Stimulated activated CD8-positive, alpha-beta memory T cell treated with anti-CD3 and anti-CD28 coated beads, Interleukin-4, amount 100 ng/mL, for 48 hours (primary cell): ENCODE measurements at places on chromosomes 16 and 17.

DNA sequence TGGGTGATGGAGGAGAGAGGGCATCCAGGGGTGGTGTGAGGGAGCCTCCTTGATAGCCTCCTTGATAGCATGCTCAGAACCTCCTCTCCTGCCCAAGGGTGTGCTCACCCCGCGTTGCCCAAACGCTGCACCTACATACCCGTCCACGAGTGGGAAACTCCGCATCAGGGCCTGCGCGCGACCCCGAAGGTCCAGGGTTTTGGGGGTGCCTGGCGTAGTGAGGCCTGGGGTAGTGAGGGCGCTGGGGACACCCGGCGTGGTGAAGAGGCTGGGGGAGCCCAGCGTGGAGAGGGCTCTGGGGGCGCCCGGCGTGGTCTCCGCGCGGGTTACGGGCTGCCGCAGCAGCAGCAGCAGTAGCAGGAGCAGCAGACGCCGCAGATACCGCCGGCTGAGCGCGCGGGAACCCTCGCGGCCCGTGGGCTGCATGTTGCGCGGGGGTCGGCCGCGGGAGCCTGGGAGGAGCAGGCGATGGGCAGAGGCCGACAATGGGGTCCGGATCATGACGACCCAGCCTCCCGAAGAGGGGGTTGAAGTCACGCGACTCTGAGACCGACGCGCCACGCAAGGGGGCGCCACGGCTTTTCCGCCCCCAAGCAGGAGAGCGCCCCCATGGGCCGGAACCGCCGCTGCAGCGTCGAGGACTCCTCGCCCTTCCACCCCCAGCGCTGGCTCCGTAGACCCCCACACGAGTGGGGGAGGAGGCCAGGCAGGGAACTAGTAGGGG is at the start of gene DPEP3:
DPEP3 (minus strand) TSS at position 545 of the 724 bp plus-strand sequence; CDS start at position 426, 119 bp downstream.
- DNase-seq: no peak

GRCh38 chr17:40511136-40511535 is 9.7 kb upstream of the TNS4 start:
- no peak for DNase-seq

DNA sequence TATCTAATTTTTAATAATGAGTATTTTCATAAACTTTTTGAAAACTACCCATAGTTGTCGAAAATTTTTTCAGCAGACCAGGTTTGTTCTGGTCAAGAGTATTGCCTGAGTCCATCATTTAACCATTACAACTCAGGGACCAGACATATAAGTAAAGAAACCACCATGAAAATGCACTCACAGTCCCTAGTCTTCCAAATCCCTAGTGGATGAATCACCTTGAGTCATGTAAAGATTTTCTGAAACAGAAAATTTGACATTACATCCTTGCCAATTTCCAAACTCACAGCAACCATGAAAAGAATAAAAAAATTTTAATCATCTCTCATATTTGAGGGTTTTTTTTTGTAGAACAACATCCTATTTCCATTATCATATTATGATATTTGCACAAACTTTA is 1337.5 kb upstream of the CDH8 start:
- no peak for DNase-seq

- no peak for DNase-seq
These were observed 151.0 kb upstream of the RBL2 start for GRCh38 chr16:53282975-53283946.

- no peak for DNase-seq
These were observed 180.5 kb downstream of the SHISA9 start for GRCh38 chr16:13081825-13082331.

GRCh38 chr16:88363239-88363891 is 19.4 kb upstream of the ZNF469 start:
- no peak for DNase-seq

GRCh38 chr17:28320215-28321061 is 1.4 kb downstream of the TMEM97 start:
- DNase-seq: no peak

GRCh38 chr16:67429053-67429798 is 1.7 kb upstream of the HSD11B2 start:
- DNase-seq: no peak
